Muscle of back (tissue), 13 donors: ENCODE measurements at places on chromosomes 2 and 18. TPM values are rescaled to one million over a fixed set of nuclear protein-coding genes. Genes with fewer than 3 reads are reported as not detected.

The POTEJ gene
- polyA plus RNA-seq = not detected

The HOXD13 gene
- polyA plus RNA-seq = not detected

The SMAD7 gene
- 9.6 TPM for polyA plus RNA-seq

The CD302 gene
- polyA plus RNA-seq = 18.1 TPM

The MBD2 gene
- polyA plus RNA-seq = 47.8 TPM

The CTAGE1 gene
- polyA plus RNA-seq = not detected

DNA sequence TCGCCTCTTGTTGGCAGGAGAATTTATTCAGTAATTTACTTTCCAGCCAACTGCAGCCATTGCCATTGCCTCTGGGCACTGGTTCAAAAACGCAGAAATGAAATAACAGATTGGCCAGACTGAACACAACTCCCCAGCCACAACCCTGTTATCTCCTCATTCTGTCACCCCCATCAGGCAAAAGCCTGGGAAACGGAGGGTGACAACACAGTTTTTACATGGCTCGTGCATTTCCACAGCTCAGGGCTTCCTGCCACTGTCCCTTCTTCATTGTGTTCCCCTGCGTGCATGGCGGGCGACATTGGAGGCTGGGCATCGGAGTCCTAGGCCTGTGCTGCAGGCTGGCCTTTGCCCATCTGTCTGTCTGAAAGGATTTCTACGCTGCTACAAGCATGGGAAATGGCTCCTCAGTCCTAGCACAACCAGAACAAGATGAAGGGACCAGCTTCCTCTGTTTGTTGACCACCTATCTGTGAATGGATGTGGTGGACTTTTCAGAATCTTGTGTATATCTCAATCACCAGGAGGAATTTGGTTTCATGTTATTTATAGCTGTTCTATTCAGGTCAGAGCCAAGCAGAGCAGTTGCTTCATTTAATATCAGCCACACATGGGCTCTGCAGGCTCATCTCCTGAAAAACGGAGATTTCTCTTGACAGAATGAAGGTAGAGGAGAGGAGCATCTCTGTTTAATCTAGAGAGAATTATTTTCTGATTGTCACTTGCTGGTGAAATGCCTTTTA is 107.0 kb downstream of the MGAT5 start:
- peak; percentile 76 for DNase-seq

DNA sequence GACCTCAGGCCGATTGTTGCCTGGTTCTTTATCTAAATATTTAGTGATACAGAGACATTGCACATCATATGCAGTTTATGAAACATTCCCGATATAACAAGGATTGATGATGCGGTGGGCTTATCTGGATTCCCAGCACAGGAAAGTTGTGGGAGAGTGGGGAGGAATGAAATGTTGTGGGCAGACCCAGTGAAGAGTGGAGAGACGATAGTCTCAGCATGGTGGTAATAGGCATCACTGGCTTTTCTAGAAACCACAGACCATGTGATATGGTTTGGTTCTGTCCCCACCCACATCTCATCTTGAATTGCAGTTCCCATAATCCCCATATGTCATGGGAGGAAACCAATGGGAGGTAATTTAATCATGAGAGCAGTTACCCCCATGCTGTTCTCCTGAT is 34.8 kb upstream of the RND3 start:
- no peak for DNase-seq

- DNase-seq = no peak
Measured at GRCh38 chr2:241553981-241554380, 4.6 kb upstream of the BOK start.

GRCh38 chr2:22487036-22487435 is 897.9 kb upstream of the KLHL29 start:
- DNase-seq = no peak

GRCh38 chr2:117942551-117942950 is 71.3 kb downstream of the CCDC93 start:
- no peak for DNase-seq

DNA sequence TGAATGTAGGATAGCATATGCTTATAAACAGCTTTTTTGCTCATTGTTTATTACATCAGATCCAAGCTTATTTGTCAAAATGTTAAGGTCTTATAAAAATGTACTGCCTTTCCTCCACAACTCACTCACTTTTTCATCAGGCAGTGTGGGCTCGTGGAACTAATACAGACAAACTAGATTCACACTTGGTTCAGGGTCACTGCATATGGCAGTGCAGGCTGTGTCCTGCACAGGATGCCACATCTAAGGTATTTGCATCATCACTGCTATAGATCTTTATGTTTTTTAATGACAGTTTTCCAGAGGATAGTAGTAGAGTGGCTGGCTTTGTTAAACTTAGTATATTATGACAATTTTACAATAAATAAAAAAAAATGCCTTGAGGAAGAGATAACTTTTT is 381.0 kb downstream of the CLIP4 start:
- no peak for DNase-seq

- DNase-seq = no peak
Measured at GRCh38 chr2:198698230-198698629, 759.5 kb downstream of the SATB2 start.
